ENCODE measurements at places on chromosomes 4 and X.

DNA sequence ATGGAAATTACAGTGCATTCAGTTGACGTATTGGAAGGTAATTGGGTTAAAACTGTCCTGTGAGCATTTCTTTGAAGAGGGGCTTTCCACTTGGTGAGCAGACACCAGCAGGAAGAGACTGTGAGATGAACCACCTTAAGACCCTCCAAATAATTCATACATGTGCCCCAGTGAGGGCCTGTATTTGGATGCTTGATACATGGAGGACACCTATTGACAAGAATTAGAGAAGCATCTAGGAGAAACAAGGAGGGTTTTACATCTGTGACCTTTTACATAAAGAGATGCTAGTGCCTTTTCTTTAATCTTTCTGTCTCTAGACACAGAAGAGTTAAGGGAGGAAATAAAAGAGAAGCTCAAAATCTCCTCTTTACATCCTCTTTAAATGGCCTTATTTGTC, 1115.3 kb upstream of the IGFBP7 start:
- DNase-seq: no peak

GRCh38 chrX:119230850-119231249, 5.2 kb upstream of the PGRMC1 start:
- DNase-seq: no peak

DNA sequence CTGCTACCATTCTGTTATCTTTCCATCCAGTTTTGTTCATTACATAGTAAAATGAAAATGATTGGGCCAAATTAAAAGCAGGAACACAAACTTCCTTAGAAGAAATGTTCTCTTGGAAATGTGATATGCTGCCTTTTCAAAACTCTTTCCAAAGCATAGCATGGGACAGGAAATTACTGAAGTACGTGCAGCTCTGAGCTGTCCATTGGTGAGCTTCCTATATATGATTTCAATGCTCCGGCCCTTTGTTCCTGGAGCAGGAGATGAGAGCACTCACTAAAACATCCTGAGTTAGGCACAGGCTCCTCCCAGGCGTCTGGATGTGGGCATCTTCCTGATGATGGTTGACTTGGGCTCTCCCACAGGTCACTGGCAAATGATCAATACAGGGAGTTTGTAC, 33.0 kb upstream of the ANXA3 start:
- DNase-seq: no peak

GRCh38 chr4:184688005-184688404, 38.5 kb downstream of the PRIMPOL start:
- DNase-seq: no peak

GRCh38 chr4:127558088-127558487, 74.7 kb upstream of the INTU start:
- no peak for DNase-seq

DNA sequence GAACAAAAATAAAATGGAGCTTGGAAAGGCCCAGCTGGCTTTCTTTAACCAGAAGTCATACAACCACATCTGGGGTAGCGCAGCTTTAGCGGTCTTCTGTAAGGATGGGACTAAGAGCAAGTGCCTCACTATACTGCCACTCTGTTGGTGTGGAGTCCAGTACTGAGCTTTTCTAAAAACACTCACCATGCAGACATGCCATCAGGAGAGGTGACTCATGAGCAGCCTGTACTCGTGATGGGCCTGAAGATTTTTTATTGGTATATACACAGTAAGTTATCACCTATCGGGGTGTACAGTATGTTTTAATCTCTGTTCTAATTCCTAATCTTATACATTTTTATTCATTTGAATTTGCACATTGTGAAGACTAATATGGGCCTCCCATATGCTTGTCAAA, 9.6 kb downstream of the PPP3CA start:
- DNase-seq: no peak

- no peak for DNase-seq
These were observed 83.3 kb downstream of the SNCA start for GRCh38 chr4:89753601-89754066.

GRCh38 chrX:97860226-97860625, 976.5 kb downstream of the RPA4 start:
- no peak for DNase-seq

- no peak for DNase-seq
These were observed 177.2 kb downstream of the AMELX start for GRCh38 chrX:11470250-11470974.

- DNase-seq: no peak
These were observed 104.2 kb downstream of the TMEM131L start for GRCh38 chr4:153570228-153570973.

DNA sequence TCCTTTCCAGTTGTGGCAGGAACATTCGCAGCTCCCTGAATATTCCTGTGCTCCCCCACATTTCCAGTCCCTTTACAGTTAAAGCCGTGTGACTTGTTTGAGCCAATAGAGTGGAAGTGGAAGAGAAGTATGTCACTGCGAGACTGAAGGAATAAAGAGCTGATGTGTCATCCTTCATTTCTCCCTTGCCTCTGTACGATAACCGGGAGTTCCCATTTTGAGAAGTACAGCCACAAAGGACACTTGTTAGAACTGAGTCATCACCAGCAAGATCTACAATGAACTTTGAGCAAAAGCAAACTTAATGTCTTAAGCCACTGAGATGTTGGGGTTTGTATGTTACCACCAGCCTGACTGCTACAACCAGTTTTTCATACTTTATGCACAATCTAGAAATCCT, 92.3 kb downstream of the SPRY1 start:
- DNase-seq: no peak

DNA sequence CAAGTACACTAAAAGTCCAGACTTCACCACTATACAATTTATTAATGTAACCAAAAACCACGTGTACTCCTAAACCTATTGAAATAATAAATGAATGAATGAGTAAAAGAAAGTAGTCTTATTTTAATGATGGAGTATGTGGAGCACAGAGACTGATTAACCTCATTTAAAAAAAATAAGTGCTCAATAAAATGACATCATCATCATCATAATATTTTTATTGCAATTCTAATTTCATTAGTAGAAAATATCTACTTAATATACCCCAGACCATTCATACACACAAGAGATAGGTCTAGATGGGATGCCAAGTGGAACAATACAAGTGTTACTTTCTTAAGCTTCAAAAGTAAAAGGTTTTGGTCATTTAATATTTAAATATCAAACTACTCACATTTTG, 133.1 kb downstream of the ASB9 start:
- DNase-seq: no peak

DNA sequence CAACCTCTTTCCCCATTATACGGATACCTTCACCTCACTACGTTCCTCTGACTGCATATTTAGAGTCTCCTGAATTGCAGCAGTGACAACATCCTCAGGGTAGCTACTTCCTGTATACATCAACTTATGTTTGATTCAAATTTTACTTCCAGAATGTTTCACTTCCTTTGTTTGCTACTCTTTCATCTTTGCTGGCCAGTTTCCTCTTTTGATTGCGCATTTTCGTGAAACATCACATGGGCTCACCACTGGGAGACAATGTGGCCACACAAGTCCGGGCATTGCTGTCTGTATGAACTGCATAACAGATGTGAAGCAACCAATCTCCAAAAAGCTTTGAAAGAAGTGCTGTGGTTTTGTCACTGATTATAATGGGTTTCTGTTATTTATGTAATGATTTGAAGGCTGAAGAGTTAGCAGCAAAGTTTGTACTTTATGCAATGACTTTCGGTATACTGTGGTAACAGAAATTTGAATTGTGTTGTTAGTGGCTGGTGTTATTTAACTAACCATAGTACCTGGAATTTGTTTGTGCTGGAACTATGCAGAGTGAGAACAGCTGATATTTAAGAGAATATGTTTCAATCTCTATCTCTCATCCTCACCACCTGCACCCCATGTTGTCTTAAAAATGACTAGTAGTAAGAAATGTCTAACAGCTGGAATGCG, 7.4 kb downstream of the SNCA start:
- DNase-seq: no peak

GRCh38 chrX:14801136-14801535, 71.7 kb downstream of the FANCB start:
- no peak for DNase-seq

- no peak for DNase-seq
These were observed 105.7 kb downstream of the PSAPL1 start for GRCh38 chr4:7328913-7329638.

GRCh38 chr4:139509727-139510410, 46.1 kb downstream of the SETD7 start:
- DNase-seq: no peak

DNA sequence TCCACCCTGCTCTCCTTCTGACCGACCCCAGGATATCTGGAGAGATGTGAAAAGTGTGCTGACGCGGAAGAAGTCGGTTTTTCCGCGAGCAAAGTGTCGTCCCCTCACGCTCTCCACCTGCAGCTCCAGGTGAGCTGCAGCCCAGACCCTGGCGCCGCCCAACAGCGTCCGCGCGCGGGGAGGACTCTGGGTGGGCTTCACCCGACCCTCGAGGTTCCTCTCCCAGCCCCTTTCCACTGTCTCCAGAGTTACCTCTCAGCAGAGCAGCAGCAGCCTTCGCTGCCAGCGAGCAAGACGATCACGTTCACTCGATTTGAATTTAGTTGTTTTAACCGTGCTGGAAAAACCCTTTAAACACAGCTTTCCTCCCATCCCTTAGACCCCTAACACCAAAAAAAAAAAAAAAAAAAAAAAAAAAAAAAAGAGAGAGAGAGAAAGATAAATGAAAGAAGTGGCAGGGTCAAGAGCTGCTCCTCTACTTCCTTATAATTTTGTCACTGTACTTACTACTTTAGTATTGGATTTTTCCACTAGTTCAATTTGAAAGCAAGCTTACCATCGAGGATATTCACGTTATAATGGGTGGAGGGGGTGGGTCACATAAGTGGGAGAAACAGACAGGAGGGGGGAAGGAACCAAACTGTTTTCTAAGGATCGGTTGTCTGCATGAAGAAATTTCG, 758 bp upstream of the NR3C2 start:
- DNase-seq: no peak

DNA sequence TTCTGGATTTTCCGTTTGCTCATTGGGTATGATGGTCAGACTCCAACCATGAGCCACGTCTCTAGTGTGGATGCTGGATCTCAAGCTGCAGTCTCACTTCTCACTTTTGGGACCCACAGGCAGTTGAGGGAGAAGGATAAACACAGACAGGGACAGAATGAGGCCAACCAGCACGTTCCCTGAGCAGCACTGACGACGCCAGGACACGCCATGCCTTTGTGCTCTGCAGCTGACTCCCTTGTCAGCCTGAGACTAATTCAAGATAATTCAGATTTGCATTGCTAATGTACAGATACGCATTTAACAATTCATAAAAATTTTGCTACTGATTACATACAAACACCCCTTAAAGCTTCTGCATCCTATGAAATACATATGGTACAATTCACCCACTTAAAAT, 106.5 kb downstream of the FAM193A start:
- DNase-seq: no peak

DNA sequence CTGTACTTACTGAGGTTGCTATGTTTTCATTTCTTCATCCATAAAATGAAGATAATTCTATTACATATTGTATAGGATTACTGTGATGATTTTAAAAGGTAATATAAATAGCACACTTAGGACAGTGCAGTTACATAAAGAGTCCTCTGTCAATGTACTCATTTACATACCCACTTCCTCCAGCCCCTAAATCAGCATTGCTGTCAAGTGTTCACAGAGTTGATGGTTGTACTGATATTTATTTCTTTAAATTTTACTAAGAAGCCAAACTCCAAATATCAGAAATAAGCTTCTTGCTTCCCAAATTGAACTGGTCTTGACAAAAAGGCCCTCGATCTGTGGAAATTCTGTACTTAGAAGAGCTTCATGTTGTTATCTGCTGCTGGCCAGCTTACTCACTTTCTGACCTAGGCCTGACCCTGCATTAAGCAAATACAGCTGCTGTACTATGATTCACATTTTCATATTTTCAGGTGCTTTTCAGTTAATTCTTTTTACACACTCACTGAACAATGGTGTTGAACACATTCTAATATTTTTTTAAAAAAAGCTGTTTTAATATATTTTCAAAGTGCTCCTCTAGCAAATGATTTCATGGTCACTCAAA, 259.6 kb downstream of the UNC5C start:
- no peak for DNase-seq

DNA sequence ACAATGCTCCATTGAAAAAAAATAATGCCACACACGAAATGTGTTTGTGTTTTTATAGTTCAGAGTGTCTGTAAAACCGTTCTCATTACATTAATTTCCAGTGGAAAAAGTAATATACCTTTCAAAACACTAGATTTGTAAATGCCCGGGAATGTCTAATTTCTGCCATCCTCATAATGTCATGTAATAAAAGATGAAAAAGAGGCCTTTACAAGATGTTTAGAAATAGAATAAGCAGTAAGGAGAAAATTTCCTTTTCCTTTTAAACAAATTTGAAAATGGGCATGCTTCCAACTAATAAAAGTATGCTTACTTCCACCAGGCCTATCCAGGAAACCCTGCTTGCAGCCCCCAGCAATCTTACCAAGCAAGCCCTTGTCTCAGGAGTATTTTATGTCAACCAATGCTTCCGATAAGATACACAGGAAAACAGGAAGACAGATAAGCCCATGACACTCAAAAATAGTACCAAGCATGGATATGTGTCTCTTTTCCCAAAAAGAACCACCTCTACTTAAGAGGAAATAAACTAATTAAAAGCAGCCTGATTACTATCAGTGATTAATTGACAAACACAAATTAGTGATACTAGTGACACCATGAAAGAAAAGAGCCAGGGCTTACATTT, 894.7 kb upstream of the INTU start:
- DNase-seq: no peak

DNA sequence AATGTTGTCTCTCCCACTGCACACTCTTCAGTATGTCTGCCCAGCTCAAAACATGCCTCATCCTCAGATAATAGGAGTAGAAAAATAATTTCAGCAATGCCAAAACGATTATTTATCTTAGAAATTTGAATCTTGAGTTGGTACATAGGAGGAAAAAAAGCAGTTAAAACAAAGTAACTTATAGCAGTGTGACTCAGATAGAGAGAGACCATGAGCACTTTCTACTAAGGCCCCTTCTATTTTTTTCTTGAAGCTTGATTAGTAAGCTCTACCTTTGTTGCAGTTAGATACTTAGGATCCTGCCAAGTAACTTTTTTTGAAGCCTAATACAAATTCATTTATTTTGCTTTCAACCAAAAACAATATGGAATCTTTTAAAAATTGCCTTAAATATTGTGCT, 212.3 kb downstream of the MAD2L1 start:
- DNase-seq: no peak

DNA sequence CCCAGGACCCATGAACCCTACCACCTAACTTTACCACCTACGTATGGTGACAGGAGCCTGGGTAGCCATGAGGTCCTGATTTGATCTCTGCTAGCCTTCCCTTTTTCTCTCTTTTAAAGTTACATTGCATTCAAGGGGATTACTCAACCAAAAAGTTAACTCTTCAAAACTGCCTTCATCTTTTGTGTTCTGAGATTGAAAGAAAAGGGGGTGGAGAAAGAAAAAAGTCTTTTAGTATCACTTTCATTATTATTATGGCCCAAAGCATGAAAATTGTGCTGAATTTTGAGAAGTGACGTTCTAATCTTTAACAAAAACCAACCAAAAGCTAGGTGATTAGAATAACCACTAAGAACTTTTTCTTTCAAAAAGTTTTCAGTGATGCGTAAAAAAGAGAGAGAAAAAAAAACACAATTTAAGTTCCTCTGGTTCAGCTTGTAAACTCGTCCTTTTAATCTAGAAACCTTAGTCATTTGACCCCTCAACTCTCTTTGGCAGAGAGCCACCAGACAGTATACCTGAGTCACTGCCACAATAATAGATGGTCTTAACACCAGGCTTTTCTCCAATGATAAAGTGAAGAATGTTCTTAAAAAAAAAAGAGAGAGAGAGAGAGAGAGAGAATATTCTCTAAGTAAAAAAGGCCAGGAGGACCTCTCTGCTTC, 347.4 kb upstream of the FGF13 start:
- no peak for DNase-seq
